ENCODE measurements at places on chromosomes 3 and 15. TPM values are rescaled to one million over a fixed set of nuclear protein-coding genes. Genes with fewer than 3 reads are reported as not detected.

The PLSCR5 gene
- total RNA-seq, result not detected

The CCDC39 gene
- total RNA-seq, result not detected

The IL17RB gene
- total RNA-seq, result not detected

The TICRR gene
- total RNA-seq, result not detected

The SOX14 gene
- total RNA-seq, result not detected

The PRR23E gene
- total RNA-seq, result not detected

The PPARG gene
- total RNA-seq, result 13.1 TPM

The IL5RA gene
- total RNA-seq, result not detected

The PLSCR2 gene
- not detected for total RNA-seq

The CCR9 gene
- total RNA-seq, result not detected

The SCN11A gene
- total RNA-seq, result not detected

The TFRC gene
- 164 TPM for total RNA-seq

The LINGO1 gene
- 4.6 TPM for total RNA-seq

The PXYLP1 gene
- total RNA-seq, result 15.2 TPM

The CDC25A gene
- total RNA-seq, result not detected

The MAGEF1 gene
- 26.1 TPM for total RNA-seq

The AEN gene
- total RNA-seq, result 36.3 TPM

The ITGB5 gene
- total RNA-seq, result 592 TPM

The AMT gene
- 7.2 TPM for total RNA-seq

The TUSC7 gene
- total RNA-seq, result not detected

The FRMD4B gene
- 86.1 TPM for total RNA-seq

The AADACL2 gene
- not detected for total RNA-seq

The LRRC15 gene
- total RNA-seq, result not detected

The CATSPER2 gene
- 5.2 TPM for total RNA-seq

Measured in thoracic aorta (tissue), 2 donors.